BJ (cell line): ENCODE measurements at places on chromosomes 11 and 22.

GRCh38 chr11:103091064-103091800 lies 728 bp downstream of the DCUN1D5 start:
- no peak for DNase-seq

DNA sequence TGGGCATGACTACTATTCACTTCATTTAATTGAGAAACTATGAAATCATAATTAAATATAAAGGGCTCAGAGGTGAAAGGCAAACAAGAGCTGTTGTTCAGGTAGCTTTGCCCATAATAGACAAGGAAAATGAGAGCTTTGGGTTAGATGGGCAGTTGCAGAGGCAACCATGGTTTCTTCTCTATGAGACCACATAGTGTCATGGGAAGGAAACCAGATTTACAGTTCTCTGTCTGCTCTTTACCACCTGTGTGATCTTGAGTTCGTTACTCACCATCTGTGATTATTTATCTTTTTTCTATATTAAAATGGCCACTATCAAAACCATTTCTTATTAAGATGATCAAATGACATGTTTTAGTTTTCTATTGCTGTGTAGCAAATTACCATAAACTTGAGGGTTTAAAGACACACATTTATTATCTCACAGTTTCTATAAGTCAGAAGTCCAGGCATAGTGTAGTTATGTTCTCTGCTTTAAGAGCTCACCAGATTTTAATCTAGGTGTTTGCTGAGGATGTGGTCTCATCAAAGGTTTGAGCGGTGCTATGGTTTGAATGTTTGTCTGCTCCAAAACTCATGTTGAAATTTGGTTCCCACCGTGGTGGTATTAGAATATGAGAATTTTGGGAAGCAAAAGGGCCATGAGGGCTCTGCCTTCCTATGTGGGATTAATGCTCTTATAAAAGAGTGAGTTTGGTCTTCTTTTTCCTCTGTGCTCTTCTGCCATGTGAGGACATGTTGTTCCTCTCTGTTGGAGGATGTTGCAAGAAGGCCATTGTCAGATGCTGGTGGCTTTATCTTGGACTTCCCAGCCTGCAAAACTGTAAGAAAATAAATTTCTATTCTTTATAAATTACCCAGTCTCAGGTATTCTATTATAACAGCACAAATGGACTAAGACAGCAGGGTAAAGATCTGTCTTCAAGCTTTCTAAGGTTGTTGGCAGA lies 38.2 kb downstream of the OR2AG2 start:
- DNase-seq: no peak

DNA sequence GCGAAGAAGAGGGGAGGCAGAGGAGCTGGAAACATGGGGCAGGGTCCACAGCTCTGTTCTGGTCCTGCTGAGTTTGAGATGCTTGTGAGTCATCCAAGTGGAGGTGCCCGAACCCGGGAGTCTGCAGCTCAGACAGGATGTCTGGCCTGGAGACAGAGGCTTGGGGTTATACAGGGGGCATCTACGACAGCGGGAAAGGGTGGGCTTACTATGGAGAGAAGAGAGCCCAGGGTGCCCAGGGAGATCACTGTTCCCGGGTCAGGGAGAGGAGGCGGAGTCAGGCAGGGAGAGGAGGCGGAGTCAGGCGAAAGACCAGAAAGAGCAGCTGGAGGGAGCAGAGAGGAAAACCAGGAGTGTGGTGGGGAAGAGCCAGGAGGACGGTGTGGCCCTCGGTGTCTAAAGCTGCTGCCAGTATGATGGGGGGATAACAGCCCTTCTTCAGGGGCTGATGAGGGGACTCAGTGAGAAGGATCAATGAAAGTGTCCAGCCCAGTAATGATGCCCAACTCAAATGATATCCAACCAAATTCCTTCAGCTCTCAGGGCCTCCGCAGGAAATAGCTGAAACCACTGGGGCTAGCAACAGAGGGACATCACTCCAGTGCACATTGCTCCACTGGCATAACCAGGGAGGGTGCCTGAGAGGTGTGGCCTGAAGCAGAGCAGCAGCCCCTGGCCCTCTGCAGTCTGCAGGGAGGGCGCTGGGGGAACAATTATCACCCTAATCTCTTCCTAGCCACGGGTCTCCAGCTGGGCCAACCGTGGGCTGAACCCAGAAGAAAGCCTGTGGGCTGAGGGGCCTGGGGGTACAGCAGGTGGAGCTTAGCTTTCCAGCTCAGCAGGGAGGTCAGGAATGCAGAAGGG lies 2.6 kb upstream of the LTBP3 start:
- DNase-seq: no peak

DNA sequence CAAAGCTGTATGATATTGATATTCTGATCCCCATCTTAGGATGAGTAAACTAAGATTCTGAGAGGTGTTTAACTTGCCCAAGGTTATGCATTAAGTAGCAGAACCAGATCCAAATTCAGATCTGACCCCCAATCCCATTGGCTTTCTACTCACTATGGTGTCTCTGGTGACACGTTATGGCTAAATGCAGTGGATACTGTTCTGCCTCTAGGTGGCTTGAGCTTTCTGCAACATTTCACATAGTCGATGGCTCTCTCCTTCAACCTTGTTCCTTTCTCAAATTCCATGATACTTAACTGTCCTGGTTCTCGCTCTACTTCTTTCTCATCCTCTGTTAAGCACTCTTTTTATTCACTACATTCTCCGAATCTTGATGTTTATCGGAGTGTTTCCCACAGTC lies 9.4 kb downstream of the C11orf97 start:
- no peak for DNase-seq

- DNase-seq: no peak
Observed at GRCh38 chr11:133808393-133809140, 36.7 kb downstream of the SPATA19 start.

DNA sequence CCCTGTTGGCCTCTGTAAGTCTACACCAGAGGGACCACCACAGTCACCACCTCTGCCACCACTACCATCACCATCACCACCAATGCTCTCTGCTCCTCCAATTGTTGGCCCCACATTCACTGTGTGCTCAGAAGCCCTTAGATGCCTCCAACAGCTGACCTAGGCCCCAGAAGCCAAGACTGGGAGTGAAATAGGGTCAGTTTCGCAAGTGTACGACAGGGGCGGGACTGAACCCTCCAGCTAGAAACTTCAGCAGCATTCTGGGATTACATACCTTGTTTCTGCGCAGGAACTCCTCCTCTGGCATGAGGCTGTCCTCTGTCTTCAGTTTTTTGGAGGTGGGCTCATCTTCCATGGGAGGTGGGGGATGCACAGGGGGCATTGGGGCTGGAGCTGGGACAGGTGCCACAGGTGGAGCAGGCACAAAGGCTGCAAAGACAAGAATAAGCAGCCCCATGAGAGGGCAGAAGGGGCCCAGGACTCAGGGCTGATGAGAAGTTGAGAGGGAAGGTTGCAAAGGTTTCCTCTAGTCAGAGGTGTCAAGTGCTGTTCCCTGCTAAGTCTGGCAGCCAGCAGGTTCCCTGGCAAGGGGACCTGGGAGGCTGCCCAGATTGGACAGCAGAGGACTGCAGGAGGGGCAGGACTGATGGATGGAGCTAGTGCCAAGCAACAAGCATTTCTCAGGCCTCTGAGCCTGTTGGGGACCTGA lies 10.2 kb upstream of the TBC1D10A start:
- DNase-seq: no peak

GRCh38 chr22:43826142-43827002 lies 14.3 kb upstream of the EFCAB6 start:
- no peak for DNase-seq

DNA sequence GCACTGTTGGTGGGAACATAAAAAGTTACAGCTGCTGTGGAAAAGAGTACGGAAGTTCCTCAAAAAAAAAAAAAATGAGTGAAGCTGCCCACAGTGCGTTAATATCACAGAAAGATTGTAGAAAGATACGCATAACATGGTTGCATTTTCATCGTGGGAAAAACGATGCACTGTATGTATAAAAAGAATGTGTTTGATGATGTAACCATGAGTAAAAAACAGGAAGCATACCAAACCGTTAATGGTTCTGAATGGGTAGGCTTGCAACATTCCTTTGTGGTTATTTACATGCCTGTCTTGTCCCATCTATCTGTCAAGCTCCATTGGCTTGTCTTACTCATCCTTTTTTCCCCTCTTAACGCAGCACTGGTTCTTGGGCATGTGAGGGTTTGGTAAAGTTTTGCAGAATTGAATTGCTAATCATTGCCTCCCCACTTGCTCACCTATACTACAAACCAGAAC lies 33.8 kb upstream of the DKK3 start:
- DNase-seq: peak; percentile 95

GRCh38 chr11:131691181-131692041 lies 321.0 kb downstream of the NTM start:
- DNase-seq: no peak

DNA sequence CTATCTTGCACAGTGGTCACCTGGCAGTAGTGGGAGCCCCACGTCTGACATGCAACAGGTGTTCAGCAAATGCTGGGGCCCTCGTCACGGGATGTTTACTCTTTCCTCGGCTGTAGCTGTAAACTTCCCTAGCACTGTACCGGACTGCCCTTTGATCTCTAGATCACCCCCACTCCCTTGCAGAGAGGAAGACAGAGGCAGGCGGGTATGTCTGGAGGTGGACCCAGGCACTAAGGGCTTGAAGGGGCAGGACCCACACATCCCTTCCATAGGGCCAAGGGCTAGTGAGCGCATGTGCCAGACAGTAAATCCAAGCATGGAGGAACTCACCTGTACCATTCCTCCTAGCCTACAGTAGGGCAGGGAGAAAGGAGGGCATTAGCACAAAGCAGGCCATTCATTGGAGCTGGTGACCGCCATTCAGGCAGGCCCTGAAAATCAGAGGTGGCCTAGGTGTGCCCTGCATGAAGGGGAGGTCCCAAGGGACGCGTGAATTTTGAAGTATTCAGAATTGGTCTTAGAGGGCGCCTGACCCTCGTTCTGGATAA lies 1.9 kb upstream of the SMTN start:
- DNase-seq: no peak

DNA sequence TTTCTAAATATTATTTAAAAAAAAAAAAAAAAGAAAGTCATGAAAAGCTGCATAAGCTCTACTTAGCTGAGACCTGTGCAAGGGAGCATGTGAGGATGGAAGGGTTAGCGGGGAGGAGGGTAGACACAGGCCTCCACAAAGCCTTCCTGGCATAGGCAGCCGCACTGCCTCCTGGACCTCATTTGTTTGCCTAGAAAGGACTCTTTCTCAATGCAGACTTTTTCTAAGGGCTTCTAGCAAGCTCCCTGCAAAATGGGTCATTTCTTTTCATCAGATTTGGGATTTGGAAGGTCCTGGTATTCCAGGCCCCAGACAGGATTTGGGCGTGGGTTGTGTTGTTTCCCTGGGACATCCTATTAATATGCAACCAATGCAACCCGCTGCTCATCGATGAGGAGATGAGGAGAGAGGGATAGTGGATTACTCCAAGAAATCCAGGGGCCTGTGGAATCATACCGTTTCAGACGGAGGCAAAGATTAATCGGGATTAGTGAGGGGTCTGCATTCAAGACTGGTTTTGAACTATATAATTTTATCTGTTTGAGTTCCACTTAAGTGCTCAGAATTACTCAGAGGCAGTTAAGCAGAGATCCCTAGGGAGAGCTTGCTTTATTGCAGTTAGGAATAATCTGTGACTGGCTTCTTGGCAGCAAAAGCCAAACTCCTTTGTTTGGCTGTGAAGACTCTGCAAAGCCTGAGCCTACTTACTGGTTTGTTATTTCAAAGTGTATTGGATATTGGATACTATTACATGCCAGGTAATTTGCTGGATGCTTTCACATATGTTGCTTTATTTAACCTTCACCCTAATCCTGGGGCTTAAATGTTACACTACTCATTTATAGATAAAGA lies 106.9 kb upstream of the NAV2 start:
- DNase-seq: no peak

DNA sequence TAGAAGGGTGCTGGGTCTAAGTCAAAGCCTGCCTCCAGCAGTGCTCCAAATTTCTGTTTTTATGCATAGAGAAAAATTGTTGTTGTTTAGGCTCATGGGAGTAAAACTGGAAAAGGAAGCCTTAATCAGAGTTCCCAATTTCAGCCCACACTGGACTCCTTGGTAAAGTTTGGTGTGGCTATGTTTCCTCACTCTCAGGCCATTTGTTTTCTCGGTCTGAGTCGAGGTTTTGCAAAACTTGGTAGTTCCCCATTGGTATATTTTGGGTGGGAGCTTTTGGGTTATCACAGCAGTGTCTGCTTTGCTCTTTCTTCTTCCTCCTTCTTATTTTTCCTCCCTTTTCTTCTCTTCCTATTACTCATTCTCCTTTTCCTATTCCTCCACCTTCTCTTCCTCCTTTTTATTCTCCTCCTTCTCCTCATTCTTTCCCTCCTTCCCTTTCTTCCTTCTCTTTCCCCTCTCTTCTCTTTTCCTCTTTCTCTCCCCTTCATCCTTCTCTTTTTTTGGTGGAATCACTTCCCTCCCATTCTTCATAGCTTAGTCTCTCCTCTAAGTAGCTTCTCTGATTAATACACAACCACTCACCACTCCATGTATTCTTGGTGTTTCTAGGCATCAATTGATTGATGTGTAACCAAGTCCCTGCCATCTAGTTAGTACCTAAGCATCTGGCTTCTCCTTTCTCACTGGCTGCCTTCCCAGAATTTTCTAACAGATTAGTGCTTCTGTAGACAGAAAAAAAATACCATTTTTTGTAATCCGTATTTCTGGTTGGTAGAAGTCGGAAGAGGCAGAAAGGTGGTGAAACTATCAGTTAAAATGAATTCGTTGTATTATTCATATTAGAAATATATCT lies 10.1 kb downstream of the SLC5A1 start:
- DNase-seq: no peak

GRCh38 chr22:22397292-22397870 lies 111.2 kb downstream of the ZNF280B start:
- no peak for DNase-seq

DNA sequence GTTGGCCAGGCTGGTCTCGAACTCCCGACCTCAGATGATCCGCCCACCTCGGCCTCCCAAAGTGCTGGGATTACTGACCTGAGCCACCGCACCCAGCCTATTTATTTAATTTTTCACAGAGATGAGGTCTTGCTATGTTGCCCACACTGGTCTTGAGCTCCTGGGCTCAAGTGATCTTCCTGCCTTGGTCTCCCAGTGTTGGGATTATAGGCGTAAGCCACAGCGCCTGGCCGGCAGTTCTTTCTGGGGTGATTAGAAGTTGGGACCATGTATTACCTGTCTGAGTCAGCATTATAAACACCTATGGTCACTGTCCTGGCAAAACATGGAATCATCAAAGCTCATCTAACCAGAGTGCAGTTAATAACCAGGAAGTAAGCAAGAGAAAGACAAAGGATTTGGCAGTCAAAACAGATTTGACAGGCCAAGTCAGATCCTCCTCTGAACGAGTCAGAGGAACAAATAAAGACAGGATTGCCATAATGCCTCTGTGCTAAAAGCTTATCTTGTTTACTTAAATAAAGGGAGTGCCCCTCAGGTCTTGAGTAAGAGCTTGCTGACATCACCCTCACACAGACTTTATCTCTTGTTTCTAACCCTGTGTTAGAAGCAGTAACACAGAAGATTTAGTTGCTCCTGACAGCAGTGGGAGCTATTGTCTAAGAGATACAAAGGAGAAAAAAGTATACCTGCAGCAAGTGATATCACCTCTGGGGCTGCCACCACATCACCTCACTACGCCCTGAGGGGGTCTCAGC lies 3.7 kb downstream of the SERPIND1 start:
- peak; percentile 71 for DNase-seq

GRCh38 chr11:47980907-47981621 lies 705 bp downstream of the PTPRJ start:
- no peak for DNase-seq
